ENCODE measurements at places on chromosomes 7 and 10.

- no peak for DNase-seq
Measured at GRCh38 chr7:23654508-23654907, 25.5 kb upstream of the FAM221A start.

- no peak for DNase-seq
Measured at GRCh38 chr10:131727560-131727959, 173.2 kb upstream of the PPP2R2D start.

- DNase-seq = no peak
Measured at GRCh38 chr10:29987471-29987870, 71.9 kb downstream of the JCAD start.

GRCh38 chr7:124630395-124630794 lies 135.2 kb downstream of the GPR37 start:
- DNase-seq = no peak

GRCh38 chr10:60747817-60748469 lies 30.3 kb upstream of the CDK1 start:
- DNase-seq = no peak

- peak; percentile 64 for DNase-seq
Measured at GRCh38 chr7:75920431-75921161, 5.6 kb downstream of the POR start.

- no peak for DNase-seq
Measured at GRCh38 chr10:133039107-133039802, 48.5 kb upstream of the ADGRA1 start.

DNA sequence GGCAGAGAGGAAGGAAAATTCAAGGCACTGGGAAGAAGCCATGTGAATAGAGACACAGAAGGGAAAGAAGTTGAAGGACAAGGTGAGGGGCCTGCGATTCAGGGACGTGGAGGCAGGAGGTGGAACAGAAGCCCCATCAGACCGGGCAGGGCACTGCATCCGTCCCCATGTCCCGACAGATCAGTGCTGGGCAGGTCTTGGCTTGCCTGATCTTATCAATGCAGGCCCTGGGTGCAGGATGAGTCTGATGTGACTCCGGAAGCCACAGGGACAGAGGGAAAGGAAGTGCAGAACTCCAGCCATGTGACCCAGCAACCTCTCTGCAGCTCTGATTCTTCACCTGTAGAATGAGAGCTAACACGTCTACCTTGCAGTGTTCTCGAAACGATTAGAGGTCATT lies 136.2 kb upstream of the CTBP2 start:
- DNase-seq = no peak

- no peak for DNase-seq
Measured at GRCh38 chr7:35680403-35681013, 14.4 kb downstream of the HERPUD2 start.

- DNase-seq = no peak
Measured at GRCh38 chr10:130003166-130003565, 39.1 kb upstream of the EBF3 start.

- no peak for DNase-seq
Measured at GRCh38 chr10:73906524-73907447, 4.1 kb upstream of the PLAU start.

DNA sequence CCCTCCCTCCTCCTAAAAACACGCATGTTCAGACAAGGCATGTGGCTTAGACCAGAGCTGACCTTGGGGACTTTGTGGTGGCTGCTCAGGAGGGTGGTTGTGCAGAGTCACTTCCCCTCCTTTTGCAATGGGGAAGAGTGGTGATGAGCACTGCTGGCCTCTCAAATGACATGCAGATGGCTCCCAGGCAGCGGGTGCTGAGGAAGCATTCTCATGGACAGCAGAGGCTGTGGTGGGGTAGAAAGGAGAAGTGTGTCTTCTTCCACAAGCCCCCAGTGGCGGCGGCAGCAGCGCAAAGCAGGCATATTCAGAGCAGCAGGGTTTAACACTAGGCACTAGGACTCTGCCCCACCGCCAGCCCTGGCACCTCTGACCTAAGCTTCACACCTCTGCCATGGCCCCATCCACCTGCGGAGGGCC lies 105.9 kb upstream of the ANLN start:
- DNase-seq = no peak

- DNase-seq = no peak
Measured at GRCh38 chr10:59970396-59971368, 64.3 kb upstream of the CCDC6 start.

GRCh38 chr10:70597856-70598815 lies 4.4 kb downstream of the PRF1 start:
- DNase-seq = no peak

DNA sequence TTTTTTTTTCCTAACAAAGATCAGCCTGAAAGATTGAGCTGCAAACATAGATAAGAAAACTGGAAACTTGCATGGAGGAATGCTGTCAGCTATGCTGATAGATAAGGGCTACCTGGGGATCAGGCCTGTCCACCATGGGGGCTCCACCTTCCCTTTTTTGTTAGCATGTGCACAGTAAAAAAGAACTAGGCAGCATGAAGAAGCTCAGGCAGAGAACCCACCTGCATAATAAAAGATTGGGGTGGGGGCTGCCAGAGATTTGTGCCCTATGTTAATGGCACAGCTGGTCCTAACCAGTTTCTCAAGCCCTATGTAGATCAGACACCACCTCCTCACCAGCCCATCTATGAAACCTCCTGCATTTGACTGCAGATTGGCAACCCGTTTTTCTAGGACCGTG lies 45.4 kb upstream of the CACNB2 start:
- DNase-seq = no peak

- no peak for DNase-seq
Measured at GRCh38 chr10:44281089-44281613, 103.7 kb downstream of the CXCL12 start.

GRCh38 chr10:107443813-107444212 lies 279.3 kb upstream of the SORCS1 start:
- DNase-seq = no peak

DNA sequence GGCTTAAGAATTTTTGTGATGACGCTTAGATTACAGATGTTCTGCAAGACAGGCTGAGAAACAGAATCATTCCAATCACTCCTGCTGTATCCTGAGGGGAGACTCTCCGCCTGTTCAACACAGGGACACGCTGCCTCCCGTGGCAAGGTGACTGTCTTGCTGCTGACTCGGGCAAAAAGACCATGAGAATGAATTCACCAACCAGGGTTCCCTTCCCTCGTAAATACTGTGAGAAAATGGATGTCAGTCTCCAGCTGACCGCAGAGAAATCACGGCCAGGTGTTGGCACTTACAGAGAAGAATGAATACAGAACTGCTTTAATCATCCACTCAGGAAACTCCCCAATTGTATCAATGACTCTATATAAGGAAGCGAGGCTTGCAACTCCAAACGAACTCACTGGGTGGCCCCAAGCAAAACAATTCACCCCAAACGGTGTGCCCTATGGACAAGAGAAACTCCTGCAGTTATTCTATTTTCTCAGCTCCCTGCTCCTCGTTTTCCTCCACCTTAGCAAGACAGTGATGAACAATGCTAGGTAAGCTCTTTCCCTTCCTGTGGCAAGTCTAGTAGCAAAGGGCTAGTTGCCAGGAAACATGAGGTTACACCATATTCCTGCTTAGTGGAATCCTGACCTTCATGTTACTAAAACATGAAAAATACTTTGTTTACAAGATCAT lies 22.8 kb downstream of the GNA12 start:
- DNase-seq = peak; percentile 18

- DNase-seq = no peak
Measured at GRCh38 chr10:55223352-55223751, 422.3 kb upstream of the PCDH15 start.

DNA sequence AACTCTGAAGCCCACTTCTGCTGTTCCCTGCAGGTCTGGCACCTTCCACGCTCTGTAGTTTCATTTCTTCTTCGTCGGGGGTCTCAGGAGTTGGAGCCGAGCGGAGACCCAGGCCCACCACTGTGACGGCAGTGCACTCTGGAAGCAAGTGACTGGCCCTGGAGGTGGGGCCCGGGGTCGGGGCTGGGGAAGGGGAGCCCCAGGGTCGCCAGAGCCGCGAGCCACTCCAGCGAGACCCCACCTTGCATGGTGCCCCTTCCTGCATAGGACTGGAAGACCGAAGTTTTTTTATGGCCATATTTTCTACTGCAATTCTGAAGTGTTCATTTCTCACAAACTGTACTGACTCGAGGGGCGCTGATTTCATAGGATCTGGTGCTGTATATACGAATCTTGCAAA lies 172.8 kb downstream of the CCDC3 start:
- DNase-seq = no peak

DNA sequence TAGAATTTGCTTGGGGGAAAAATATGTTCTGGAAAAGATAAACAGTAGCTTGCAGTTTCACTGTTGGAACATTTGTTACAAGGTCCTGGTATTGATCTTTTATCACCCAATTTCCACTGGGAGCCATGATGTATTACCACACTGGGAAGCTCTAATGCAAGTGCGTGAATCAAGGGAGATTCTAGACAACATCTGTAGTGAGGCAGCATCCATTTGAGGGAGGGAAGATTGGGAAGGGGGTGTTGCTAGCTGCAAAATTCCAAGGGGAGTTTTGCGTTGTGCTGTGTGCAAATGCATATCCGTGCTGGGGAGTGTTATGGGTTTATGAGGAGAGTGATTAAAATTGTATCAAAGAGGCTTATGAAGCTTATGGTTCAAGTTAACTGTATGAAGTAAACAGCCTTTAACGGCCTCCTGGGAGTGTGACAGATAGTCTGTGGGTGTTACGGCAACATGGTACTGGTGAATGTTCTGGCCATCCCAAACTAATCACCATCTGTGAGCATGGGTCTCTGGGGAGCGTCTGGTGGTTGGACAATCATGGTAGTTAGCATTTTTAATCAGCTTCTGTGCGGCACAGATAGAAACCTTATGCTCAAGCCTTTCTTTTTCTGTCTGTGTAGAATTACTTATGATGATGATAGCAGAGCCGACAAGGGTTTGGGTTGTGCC lies 601.9 kb upstream of the GALNT17 start:
- no peak for DNase-seq

GRCh38 chr10:124603376-124604213 lies 140.6 kb downstream of the FAM53B start:
- DNase-seq = no peak

GRCh38 chr10:83816942-83817341 lies 322.4 kb upstream of the GHITM start:
- DNase-seq = no peak

GRCh38 chr7:116180302-116180701 lies 30.0 kb upstream of the TES start:
- DNase-seq = peak; percentile 20

GRCh38 chr7:36523371-36524101 lies 133.9 kb downstream of the ANLN start:
- no peak for DNase-seq

- DNase-seq = no peak
Measured at GRCh38 chr7:152865461-152865860, 105.9 kb downstream of the ACTR3B start.

- no peak for DNase-seq
Measured at GRCh38 chr7:74228951-74229900, 19.4 kb downstream of the LAT2 start.

- DNase-seq = no peak
Measured at GRCh38 chr10:62278441-62278910, 9.8 kb upstream of the RTKN2 start.

- DNase-seq = no peak
Measured at GRCh38 chr10:96257944-96258343, 13.4 kb downstream of the BLNK start.

DNA sequence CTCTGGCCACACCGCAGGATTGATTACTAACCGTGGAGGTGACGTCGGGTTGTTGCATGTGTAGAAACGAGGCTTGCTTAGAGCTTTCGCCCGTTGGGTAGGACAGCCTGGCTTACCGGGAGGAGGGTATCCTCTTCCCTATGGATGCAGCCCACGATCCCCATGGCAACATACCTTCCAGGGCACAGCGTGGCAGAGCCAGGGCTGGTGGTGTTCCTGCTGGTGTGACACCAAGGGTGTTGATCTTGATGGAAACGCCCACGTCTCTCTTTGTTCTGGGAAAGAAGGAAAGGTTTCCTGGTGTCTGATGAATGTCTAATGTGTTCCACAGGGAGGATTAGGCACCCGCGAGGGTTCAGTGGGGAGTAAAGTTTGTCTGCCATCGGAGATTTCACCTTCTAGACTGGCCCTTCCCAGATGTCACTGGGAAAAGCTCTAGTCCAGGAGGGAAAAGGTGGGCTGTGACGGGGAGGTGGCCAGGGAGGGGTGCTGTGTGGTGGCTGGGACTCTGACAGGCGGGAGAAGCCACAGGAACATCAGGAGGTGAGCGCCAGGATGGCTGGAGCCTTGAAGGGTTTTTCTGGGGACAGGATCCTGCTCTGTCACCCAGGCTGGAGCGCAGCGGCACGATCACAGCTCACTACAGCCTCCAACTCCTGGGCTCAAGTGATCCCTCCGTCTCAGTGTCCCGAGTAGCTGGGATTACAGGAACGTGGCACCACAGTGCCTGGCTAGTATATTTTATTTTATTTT lies 102.1 kb downstream of the CUX1 start:
- DNase-seq = no peak

DNA sequence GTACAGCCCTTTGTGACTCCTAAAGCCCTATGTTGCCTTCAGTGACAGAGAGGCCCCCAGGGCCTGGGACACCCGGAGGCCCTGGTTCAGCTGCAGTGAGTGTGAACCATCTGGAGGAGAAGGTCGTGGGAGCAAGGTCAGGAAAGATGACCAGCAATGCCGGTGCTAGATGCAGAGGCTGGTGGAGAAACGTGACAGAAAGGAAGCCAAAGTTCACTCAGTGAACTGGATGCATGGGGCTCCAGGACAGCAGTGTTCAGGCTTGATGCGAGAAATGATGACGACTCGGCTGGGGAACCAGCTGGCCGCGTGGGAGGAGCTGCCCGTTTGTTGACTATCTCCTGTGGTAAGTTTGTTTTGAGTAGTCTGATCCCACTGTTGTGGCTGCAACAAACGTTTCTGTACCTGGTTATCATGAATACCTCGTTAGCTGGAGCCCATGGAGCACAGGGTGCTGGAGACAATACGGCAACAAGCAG lies 54.1 kb upstream of the MKRN1 start:
- no peak for DNase-seq

DNA sequence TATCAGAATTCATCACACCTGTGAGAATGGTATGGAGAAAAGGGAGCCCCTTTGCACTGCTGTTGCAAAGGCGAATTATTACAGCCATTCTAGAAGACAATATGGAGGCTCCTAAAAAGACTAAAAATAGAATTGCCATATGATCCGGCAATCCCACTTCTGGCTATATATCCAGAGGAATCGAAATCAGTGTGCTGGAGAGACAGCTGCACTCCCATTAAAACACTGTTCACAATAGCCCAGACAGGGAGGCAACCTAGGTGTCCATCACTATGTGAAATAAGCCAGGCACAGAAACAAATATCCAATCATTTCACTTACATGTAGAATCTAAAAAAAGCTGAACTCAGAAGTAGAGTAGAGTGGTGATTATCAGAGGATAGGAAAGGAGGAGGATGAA lies 26.0 kb upstream of the GJD4 start:
- DNase-seq = no peak

- no peak for DNase-seq
Measured at GRCh38 chr7:108623220-108623619, 53.5 kb downstream of the DNAJB9 start.

- DNase-seq = no peak
Measured at GRCh38 chr10:112803961-112804401, 146.1 kb upstream of the TCF7L2 start.
